ENCODE measurements at places on chromosomes 6 and 20.

DNA sequence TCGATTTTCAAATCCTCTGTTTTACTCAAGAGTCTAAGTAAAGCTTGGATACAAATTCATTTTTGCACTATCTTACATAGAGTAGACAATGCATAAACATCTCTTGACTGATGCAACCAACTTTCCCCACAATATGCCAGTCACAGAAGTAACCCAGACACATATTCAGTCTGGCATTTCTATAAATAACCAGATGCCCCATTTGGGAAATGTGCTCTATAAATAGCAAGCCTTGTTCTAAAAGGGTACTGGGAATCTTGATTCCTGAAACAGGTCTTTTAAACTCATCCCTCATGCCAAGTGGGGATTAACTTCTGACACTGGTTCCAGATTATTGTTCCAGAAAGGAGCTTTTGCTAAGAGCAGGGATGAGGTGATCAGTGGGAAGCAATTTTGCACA, 411.7 kb downstream of the EPM2A start:
- DNase-seq, result no peak

- peak; percentile 21 for DNase-seq
Measured at GRCh38 chr20:10171864-10172751, 46.5 kb upstream of the SNAP25 start.

DNA sequence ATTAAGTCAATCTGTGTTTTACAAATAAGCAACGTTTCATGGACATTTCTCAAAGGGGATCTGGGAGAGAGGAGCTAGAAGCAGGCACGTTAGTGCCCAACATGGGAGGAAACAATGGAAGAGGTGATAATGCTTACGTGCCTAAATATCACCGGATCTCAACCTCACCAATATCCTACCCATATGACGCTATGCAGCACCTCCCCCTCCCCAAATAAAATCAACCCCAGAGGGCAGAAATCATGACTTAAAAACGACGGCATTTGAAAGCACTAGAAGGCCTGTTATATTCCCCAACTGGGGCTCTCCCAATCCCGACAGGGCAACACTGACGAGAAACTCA, 425 bp downstream of the HBS1L start:
- DNase-seq, result peak; percentile 45

DNA sequence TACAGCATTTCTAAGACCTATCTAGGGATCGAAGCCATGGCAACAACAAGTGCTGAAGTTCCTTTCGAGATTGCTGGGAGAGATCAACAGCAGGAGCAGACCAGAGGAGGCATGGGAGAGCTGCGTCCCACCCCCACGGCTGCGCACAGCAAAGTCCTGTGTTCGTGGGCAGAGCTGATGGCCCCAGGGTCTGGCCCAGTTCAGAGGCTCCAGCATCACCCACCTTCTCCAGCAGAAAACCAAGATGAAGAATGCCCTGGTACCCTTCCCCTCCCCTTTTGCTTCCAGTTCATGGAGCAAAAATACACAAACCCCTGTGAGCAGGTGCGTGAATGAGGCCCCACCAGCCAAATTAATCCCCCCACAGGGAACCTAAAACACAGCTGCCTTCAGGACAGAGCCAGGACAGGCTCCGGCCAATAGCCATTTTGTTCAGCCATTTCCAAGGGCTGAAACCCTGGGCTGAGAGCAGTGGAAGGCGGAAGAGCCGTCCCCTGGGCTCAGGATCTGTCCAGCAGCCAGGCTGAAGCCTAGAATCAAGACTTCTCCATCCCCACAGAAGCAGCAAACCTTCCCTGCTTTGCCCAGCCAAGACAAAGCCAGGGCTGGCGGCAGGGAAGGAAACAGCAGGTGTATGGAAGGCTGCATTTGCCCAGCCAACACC, 102.8 kb downstream of the PREX1 start:
- no peak for DNase-seq

- DNase-seq, result no peak
Measured at GRCh38 chr20:11473983-11474382, 443.7 kb upstream of the BTBD3 start.

GRCh38 chr20:45290677-45291355, 15.8 kb upstream of the RBPJL start:
- peak; percentile 87 for DNase-seq

- DNase-seq, result no peak
Measured at GRCh38 chr6:80477591-80477990, 371.1 kb downstream of the BCKDHB start.

GRCh38 chr6:147858421-147858820, 349.9 kb downstream of the SAMD5 start:
- no peak for DNase-seq

DNA sequence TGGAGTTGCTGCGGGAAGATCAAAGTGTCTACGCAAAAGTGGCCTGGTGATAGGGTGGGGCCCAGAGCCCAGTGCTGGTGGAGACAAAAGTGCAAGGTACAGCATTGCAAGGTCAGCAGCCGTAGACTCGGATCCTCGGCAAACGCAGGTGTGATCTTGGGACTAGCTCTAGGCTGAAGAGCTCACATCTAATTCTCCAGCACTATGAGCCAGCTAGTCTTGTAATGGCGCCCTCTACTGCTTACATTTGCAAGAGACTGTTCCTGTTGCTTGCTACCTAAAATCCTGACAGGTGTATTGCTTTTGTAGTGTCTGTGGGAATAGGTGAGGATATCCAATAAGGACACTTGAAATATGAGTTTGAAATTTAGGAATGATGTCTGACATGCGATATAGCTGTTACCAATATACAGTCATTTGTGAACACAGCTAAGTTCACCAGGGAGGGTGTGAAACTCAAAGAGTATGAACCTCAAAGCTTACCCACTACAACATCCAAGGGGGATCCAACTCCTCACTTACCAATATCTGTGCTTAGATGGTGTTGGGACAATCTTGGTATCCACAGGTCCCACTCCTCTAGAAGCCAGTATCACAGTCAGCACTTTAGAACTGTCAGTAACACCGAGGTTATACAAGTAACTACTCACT, 58.4 kb downstream of the PDE7B start:
- peak; percentile 70 for DNase-seq

GRCh38 chr6:98644063-98644462, 190.3 kb upstream of the POU3F2 start:
- no peak for DNase-seq

DNA sequence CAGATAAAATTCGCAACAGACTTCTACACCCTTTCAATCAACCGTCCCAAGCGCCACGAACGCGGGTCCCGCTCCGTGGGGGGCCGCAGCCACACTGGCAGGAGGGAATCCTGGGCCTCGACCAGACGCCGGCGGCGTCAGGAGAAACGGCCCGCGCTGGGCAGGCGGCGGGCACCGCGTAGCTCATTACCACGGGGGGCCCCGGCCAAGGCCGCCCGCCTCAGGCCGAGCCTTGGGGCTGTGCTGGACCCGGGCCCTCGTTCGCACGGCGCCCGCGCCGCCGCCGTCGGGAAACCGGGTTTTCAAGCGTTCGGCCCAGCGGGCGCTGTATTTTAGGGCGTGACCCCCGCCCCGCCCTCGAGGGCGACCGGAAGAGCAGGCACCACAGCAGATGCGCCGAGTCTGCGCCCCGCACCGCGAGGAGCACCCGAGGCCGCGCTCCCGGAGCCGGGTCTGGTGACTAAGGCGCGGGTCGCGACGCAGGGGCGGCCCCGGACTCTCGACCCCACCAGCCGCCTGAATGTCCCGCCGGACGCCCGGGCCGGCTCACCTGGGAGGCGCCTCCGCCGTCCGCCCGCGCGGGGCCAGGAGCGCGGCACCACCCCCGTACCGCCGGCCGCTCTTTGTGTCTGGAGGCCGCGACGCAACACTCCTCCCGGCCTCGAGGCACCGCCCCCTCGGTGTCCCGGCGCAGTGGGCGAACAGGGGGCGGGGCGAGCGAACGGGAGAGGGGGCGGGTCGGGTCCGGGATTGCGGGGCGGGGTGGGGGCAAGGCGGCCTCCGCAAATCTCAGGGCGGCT, at the start of gene NINL:
NINL (minus strand) TSS at position 627 of the 800 bp plus-strand sequence. CDS start 58,944 bp downstream, outside the sequence.
- DNase-seq, result no peak

GRCh38 chr20:33910529-33911327, 83.0 kb upstream of the RALY start:
- DNase-seq, result no peak

- DNase-seq, result no peak
Measured at GRCh38 chr20:51237791-51238190, 214.9 kb upstream of the KCNG1 start.

- DNase-seq, result peak; percentile 86
Measured at GRCh38 chr6:137873273-137873762, 6.3 kb downstream of the TNFAIP3 start.

DNA sequence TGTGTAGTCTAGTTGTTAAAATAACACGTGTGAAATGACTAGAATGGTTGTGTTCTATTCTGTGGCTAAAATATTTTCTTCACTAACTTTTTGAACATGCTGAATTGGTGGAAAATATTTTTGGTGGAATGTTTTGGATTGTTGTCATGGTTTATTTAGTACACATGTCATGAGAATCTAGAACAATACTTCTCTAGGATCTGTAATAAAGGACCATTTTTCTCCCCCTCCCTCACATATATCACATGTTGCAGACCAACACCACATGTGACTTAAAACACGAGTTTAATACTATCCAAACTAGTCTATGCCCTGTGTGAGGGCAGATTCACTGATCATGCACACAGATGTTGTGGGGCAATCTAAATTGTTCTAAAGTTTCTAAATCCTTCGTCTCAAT, 29.2 kb downstream of the FIG4 start:
- DNase-seq, result no peak

GRCh38 chr6:12709116-12709515, 7.5 kb upstream of the PHACTR1 start:
- DNase-seq, result no peak

GRCh38 chr6:139868576-139868975, 494.1 kb upstream of the CITED2 start:
- no peak for DNase-seq

- DNase-seq, result no peak
Measured at GRCh38 chr20:10579942-10580341, 93.9 kb downstream of the JAG1 start.

DNA sequence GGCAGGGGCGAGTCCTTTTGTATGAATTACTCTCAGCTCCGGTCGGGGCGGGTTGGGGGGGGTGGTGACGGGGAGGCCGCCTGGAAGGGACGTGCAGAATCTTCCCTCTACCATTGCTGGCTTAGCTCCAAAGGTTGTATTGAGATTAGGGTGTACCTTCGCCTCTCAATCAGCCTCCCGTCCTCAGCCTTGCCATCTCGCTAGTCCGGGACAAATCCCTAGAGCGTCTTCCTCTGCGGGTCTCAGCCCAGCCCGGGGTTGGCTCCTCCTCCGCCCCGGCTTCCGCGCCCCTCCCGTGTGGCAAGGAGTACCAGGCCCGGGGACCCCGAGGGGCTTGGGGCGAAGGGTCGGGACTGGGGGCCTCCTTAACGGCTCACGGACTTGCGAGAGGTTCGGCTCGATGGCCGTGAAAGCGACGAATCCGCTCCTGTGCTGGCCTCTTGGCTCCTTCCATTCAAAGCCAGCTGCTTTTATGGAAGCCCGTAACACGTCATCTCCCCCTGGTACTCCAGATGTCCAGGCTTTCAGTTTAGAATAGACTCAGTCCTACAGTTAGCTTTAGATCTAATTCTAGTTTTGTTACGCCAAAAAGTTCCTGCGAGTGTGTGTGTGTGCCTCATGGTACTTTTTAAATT, 636 bp upstream of the EEF1A1 start:
- DNase-seq, result no peak

- DNase-seq, result no peak
Measured at GRCh38 chr20:46074006-46074405, 15.8 kb downstream of the NCOA5 start.

GRCh38 chr20:47694021-47694818, 91.1 kb downstream of the SULF2 start:
- DNase-seq, result no peak

- peak; percentile 48 for DNase-seq
Measured at GRCh38 chr6:159169193-159169555, at the start of gene FNDC1. Gene FNDC1 (plus strand): TSS chr6:159169400. CDS start chr6:159169597, 197 bp downstream.

GRCh38 chr20:29296256-29297230, 1960.9 kb upstream of the DEFB115 start:
- DNase-seq, result no peak

DNA sequence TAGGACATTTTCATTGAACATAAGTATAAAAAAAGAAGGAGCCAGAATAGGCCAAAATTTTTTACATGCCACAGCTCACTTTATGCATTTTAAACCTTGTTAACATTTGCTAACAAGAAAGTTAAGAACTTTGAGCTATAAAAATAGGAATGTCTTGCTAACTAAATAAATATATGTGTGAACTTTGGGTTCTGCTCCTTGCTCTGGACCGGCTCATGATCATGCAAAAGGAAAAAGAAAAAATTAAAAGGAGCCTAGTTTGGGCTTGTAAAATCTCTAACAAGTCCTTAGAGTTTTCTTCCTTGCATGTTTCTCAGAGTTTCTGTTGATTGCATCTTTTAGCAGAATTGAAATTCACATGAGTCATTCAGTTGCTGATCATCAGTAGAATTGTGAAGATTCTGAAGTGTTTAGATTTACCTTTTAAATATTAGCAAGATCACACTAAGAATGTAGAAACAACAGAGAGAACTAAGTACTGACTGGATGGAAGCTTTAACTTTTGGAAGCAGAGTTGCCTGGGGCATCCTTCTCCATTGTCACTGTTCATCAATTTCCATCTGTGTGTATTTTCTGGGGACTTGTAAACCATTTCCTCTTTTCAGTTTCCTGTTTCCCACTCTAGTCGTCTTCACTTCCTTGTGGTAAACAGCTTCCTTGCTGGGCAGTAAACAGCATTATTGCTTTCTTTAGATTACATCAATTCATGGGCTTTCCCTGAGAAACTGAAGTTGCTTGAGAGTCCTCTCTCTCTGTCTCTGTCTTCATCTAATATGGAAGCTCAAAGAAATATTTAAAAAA, 458.4 kb upstream of the BTBD3 start:
- DNase-seq, result no peak

DNA sequence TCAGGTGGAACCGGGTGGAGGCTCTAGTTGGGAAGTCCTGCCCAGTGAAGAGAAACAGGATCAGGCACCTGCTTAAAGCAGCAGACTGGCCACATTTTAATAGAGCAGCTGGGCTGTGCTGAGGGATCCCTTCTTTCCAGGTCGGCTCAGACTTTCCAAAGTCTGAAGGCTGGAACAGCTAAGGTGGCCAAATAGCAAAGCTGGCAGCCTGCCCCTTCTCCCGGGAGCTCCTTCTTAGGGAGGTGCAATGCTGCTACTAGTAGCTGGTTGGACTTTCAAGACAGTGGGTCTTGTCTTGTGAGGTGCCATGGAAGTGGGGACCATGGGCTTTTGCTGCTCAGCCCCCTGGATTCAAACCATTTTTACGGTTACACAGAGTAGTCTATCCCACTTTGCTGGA, 30.7 kb upstream of the CST5 start:
- no peak for DNase-seq

- peak; percentile 61 for DNase-seq
Measured at GRCh38 chr20:60589623-60590022, 631.4 kb downstream of the CDH26 start.
